ENCODE measurements at places on chromosomes 7 and 10.

- DNase-seq = peak; percentile 83
Measured at GRCh38 chr10:34124522-34125035, 690.5 kb downstream of the PARD3 start.

- DNase-seq = peak; percentile 94
Measured at GRCh38 chr7:39353615-39354376, 212.4 kb upstream of the YAE1 start.

GRCh38 chr7:138292951-138293350, 167.1 kb upstream of the TRIM24 start:
- DNase-seq = no peak

DNA sequence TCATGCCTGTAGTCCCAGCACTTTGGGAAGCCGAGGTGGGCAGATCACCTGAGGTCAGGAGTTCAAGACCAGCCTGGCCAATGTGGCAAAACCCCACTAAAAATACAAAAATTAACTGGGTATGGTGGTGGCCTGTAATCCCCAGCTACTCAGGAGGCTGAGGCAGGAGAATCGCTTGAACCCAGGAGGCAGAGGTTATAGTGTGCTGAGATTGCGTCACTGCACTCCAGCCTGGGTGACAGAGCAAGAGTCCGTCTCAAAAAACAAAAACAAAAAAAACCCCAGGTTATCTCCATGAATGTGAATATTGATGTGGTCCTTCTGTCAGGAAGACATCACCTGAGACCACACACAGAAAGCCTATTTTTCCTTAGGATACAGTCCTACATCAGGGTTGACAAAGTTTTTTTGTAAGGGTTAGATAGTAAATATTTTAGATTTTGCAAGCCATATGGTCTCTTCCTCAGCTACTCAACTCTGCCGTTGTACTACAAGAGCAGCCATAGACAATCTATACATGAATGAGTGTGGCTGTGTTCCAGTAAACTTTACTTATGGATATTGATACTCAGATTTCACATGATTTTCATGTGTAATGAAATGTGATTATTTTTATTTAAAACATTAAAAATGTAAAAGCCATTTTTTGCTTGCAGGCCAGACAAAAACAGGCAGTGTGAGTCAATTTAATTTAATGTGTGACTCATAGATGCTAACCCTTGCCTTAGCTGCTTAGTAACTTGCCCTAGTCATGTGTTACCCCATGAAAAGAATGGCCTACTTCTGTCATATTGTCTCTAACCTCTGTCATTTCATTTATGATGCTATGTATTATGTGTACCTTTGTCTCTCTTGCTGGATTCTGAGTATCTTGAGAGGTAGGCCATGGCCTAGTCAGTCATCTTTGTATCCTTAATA, 78.1 kb downstream of the TPST1 start:
- DNase-seq = peak; percentile 70

DNA sequence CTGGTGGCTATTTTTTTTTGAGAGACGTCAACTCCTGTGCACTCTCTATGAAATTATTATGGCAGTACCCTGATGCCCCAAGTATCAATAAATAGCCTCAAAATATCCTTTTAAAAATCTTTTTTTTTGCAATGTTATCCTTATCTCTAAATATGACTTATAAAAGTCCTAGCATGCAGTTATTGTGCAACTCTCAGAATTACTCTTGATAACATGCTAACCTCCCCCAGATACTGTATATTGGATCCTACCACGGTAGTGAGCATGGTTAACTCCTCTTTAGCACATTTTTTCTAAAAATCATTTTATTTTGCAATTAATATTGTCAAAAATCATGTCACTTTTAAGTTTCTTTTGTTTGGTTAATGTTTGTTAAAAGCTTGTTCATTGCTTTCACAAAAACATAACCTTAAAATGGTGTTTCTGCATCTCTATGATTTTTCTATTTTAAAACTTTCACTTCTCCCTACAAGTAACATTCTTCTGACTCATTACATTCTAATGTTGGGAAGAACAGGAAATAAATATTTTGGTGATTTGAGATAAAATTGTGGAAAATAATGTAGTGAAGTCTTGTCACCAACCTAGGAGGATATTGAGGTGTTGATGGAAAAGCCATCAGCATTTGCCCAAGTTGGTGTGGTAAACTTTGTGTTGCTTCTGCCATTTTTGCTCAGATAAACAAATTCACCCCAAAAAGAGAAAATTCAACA, 42.1 kb upstream of the ADRA2A start:
- peak; percentile 4 for DNase-seq

DNA sequence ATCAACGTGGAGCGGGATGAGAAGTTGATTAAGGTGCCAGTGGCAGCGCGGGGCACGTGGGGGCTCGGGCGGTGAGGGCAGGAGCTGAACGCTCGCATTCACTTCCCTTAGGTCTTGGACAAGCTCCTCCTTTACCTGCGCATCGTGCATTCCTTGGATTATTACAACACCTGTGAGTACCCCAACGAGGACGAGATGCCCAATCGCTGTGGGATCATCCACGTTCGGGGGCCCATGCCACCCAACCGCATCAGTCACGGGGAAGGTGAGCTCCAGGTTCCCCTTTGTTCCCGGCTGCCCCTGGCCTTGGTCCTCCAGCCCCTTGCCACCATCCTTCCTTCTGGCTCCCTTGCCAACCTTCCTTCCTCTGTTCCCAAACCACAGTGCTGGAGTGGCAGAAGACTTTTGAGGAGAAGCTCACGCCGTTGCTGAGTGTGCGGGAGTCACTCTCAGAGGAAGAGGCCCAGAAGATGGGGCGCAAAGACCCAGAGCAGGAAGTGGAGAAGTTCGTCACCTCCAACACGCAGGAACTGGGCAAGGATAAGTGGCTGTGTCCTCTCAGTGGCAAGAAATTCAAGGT, 2.5 kb downstream of the UFSP1 start:
- DNase-seq = no peak

- DNase-seq = no peak
Measured at GRCh38 chr7:65820287-65820950, 52.5 kb upstream of the VKORC1L1 start.

Measured in astrocyte of the hippocampus (primary cell).